Mesothelial cell of epicardium (in vitro differentiated cells): ENCODE measurements at places on chromosomes 7 and 10.
A peak's percentile ranks its signal among the peaks of the same experiment; 100 is the strongest.

DNA sequence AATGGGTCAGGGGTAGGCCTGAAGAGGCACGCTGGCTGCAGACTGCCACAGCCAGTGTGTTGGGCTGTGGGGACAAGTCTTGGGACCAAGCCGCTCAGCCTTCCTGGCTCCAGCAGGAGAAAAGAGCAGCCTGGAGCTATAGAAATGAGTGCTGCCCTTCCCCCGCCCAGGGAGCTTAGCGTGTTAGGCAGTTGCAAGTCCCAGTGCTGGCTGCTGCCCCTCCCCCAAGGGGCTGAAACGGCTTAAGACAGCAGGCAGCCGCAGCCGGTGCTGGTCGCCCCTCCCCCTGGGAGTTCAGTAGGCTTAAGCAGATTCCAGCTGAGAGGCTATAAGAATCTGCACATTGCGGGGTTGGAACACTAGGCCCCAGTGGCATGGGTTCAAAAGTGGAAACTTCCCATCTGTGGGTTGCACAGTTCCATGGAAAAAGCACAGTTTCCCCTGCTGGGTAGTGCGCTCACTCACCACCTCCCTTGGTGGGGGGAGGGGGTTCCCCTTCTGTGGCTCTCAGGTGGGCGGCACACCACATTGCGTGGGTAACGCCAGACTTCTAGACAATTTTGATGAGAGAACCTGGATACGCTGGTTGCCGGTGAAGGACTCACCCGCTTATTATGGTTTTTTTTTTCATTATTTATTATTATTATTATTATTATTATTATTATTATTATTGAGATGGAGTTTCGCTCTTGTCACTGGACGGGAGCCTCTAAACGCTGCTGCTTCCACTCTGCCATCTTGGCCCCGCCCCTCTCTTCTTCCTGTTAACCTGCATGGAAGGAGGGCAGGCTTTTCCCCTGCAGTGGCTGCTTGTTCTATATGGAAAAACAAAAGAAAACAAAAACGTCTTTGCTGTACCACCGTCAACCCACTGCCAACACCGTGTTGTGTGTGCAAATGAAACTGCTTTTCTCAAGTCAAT lies 151.1 kb downstream of the CXCL12 start:
- peak; percentile 82 for DNase-seq

- no peak for DNase-seq
These were observed 213.8 kb downstream of the COBL start for GRCh38 chr7:51102828-51103227.

- no peak for DNase-seq
These were observed 87.8 kb downstream of the ADCY1 start for GRCh38 chr7:45662018-45662417.

GRCh38 chr7:118420888-118421287 lies 196.4 kb downstream of the ANKRD7 start:
- no peak for DNase-seq

- DNase-seq = no peak
These were observed 5.2 kb downstream of the TMEM184A start for GRCh38 chr7:1550846-1551155.

DNA sequence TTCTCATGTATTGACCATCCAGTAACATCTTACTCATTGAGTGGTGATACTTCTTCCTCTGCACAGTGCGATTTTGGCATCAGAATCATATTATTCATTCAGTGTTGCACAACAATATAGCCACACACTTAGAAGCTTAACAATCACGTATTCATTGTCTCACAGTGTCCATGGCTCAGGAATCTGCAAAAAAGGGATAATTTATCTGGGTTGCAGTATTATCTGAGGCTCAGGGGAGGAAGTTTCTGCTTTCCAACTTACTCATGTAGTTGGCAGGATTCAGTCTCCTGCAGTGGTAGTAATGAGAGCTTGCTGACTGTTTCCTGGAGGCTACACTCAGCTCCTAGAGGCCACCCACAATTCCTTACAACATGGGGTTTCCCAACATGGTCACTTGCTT lies 803.6 kb downstream of the SORCS1 start:
- no peak for DNase-seq

DNA sequence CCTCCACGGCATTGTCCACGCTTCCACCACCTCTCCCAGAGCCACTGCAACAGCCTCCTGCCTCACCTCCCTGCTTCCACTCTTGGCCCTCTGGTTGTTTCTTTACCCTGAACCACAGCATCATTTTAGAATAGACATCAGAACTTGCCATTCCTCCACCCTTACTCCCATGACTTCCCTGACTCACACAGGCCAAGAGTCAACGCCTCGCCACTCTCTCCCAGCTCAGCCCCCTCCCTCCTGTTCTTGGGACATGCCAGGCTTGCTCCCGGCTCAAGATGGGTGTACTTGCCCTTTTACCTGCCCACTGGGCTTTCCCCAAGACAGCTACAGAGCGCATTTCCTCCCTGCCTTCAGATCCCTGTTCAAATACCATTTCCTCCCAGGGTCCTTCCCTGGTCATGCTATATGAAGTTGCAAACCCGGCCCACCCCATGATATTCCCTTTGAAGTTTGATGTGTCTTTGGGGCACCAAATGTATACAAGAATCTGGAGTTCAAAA lies 429.1 kb downstream of the RPS24 start:
- DNase-seq = no peak

DNA sequence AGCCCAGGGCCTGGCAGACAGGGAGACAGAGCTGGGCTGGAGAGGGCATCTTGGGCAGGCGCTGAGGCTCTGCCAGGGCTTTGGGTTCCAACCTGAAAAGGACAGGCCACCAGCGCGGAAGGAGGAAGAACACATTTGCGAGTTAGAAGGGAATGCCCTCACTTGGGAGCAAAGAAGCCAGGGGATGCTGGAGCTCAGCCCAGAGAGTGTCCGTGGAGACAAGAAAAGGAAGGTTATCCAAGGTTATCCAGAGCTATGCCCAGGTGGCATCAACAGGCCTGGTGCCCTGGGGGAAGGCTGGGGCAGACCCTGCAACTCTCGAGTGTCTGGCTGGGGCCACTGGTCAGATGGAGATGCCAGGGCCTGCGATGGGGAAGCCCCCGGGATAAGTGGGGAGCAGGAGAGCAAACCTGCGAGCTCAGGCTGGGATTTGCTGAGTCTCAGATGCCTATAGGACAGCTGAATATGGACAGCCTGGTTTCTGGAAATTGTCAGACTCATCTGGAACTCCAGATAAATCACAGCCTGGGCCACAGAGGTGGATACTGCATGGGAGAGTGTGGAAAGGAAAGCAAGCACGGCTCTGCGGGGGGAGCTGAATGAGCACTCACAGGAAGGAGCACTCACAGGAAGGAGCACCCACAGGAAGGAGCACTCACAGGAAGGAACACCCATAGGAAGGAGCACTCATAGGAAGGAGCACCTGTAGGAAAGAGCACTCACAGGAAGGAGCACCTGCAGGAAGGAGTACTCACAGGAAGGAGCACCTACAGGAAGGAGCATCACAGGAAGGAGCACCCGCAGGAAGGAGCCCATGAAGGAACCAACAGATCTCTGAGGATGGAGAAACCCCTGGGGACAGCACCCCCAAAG lies 152.1 kb downstream of the ADAM12 start:
- DNase-seq = no peak

GRCh38 chr10:57333880-57334279 lies 933.8 kb downstream of the IPMK start:
- no peak for DNase-seq

DNA sequence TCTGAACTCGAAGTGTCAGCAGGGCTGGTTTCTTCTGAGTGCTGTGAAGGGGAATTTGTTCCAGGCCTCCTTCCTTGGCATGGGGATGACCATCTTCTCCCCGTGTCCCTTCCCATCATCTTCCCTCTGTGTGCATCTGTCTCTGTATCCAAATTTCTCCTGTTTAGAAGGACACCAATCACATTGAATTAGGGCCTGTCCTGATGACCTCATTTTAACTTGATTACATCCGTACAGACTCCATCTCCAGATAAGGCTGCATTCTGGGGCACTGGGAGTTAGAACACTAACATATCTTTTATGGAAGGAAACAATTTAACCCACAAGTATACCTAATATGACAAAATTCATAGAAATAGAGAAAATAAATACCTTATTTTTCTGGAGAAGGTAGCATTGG lies 76.8 kb upstream of the ANKRD1 start:
- DNase-seq = no peak

- DNase-seq = no peak
These were observed 21.4 kb downstream of the HKDC1 start for GRCh38 chr10:69241575-69241974.

DNA sequence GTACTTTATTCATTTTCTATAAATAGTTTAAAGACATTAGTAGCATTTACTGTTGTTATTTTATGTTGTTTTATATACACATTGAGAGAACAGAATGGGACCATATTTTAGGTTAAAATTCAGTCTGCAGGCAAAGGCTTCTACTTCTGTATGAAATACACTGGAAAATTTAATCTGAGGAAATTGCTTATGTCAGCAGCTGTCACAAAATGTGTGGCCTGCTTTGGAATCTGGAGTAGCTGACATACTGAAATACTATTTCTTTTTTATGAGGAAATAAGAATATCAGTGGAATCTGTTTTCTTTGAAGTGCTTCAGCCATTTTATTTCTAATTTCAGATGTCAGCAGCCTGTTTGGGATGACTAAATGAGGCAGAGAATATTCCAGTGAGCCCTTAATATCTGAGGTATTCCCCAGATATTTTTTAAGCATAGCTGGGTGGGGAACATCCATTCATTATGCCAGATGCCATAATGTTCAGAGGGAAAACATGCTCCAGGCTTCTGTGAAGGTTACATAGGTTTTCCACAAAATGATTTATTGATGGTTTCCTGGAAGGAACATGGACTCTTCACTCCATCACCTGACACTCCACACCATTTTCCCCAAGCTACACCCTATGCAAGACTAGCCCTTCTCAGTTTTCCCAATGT lies 267.1 kb downstream of the ARL4A start:
- no peak for DNase-seq

GRCh38 chr10:13810568-13810967 lies 223.8 kb downstream of the PRPF18 start:
- DNase-seq = no peak

DNA sequence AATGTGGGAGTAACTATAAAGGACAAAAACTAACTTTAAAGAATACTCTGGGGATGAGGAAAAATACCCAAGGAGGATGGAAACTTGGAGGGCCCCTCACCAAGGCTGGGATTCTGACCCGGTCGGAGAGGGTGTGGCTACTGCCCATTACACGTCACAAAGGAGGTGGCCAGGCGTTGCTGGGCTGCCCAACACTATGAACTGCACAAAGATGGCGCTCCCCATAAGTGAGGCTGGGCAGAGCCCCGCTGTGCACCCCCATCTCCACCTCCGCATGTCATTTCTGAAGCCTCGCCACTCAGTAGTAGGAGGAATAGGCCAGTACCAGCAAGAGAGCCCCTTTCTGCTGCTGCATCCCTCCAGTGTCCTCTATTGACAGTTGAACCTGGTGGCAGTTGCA lies 290.1 kb upstream of the ZNF32 start:
- DNase-seq = no peak

DNA sequence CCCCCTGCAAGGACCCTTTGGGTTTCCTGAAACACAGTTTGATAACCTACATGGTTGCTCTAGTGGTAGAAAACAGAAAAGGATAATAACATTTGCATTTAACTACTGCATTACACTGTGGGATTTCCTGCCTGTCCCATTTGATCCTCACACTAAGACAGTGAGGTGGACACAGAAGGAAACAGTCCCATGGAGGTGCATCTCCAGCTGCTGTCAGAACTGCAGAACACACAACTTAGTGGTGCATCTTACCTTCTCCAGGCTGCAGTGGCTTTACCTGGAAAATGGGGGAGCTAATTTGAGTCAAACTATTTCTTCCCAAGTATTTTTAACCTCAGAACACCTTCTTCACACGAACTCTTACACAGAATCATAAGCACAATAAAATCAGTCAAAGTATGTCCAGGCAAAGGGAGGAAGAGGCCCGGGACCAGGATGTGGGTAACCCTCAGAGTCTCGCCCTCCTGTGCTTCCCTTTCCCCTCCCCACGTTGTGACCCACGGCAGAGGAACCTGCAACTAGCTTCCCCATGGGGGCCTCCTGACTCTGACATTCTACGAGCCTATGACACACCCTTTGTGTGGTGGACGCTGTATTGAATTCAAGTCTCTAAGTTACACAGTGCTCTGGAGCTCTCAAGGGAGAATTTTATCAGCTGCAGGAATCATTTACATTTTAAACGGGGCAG lies 33.7 kb downstream of the SCRN1 start:
- no peak for DNase-seq

DNA sequence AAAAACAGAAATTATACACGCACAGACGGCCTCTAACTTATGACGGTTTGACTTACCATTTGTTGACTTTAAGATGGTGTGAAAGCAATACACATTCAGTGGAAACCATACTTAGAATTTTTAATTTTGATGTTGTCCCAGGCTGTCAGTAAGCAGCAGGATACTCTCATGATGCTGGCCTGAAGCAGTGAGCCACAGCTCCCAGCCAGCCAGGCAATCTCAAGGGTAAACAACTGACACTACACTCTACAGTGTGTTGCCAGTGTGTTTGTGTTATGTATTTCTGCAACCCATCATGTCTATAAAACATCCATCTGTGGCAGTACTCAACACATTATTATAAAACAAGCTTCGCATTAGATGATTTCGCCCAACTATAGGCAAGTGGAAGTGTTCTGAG lies 747.5 kb downstream of the NRG3 start:
- DNase-seq = no peak

DNA sequence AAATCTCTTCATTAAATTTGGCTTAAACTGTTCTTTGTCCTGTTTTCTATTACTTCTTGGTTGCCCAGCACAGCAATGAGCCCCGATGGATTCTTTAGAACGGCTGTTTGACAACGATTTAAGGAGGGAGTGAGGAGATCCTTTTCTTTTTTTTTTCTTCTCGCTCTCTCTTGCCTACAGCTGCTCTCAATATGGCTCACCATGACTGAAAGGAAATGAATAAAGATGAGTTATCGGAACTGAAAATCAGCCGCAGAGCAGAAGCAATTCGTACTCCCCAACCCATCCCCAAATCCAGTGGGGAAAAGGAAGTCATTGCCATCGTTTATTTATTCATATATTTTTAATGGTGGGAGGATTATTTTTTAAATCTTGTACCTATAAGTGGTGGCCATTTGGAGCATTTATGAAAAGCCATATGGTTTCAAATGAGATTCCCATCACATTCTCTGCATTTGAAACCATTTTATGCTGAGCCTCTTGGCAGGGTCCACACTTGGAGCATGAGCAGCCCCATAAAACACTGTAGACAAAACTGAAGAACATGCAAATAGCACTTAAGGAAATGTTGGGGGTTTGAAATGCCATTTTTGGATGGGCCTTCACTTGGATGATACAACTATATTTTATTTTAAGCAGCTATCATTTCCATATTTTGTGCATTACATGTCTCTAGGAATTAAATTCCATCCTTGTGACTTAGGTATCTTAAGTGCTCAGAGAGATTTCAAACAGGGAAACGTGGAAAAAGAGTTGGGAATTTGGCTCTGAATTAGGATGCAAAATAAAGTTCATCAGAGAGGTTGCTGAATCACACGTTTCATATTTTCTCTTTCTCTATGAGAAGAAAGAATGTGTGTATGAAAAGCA lies 107.7 kb upstream of the FZD1 start:
- no peak for DNase-seq

GRCh38 chr7:3164380-3164792 lies 120.7 kb upstream of the CARD11 start:
- DNase-seq = peak; percentile 43

- DNase-seq = no peak
These were observed 156.5 kb downstream of the SGMS1 start for GRCh38 chr10:50467209-50467608.
